ENCODE measurements at places on chromosomes 12 and 14.
A peak's percentile ranks its signal among the peaks of the same experiment; 100 is the strongest.

DNA sequence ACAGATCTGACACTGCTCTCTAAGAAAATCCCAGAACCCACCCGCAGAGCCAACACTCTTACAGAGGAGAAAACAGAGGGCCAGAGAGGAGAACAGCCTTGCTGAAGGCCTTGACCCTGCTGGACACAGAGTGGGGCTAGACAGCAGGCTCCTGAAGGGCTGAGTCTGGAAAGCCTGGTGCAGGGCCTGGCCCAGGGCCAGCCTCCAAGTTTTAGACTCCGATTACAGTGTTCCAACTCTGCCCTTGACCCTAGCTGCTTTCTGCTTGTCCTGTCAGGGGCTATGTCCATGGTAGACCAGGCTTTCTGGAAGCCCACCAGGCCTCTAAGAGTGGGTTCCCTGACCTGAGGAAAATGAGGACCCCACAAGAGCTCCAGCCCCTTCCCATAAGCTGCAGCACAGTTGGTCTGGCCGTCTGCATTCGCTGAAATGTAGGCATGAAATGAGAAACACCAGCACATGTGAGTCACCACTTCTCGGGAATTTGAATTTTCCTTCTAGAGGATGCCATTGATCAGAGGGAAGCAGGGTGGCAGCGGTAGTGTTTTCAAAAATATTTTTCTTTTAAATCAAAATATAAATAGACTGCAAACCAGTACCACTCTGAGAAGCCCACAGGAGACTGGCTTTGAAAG is 154.4 kb downstream of the CALM1 start:
- DNase-seq, result peak; percentile 74

GRCh38 chr14:34604995-34605394 is 25.0 kb downstream of the SNX6 start:
- DNase-seq, result peak; percentile 72

- DNase-seq, result no peak
Measured at GRCh38 chr12:47954058-47954457, 9.3 kb upstream of the TMEM106C start.

DNA sequence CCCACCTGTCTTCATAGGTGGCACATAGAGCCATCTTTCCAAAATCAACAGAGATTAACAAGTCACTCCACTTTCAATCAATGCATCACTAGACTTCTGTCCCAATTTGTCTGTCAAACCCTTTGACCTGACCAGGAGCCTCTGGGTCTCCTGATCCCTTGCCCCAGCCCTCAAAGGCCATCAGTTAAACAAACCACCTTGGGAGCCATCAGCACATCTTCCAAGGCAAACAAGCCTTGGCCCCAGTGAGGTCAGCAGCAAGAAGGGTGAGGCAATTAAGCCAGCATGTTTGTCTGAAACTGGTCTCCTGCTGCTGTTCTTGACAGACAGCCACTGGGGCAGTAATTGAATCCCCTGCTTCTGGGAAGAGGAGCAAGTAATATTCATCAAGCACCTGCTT is 742.8 kb upstream of the TBX3 start:
- no peak for DNase-seq

DNA sequence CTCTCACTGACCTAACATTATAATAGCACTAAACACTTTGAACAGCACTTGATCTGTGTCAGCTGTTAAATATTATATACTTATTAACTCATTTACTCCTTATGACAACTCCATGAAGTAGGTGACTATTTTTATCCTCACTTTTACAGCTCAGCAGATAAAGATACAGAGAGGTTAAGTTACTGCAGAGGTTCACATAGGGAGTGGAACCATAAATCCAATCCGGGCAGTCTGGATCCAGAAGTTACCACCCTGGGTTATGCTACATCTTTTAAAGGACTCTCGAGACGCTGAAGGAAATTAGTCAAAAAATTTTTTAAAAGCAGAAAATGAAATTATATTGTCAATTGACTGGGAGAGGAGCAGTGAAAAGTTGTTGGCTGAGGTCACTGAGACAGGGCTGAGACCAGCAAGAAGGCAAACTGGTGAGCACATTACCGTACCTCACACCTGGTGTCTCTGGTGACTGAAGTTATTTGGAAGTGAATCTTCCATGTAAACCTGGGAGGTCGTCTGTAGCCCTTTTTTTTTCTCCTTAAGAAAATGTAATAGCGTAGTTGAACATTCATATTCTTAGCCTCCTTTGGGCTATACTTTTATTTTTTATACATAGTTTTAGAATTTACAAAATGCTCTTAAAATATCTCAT is 1.2 kb upstream of the RIMKLB start:
- DNase-seq, result no peak

DNA sequence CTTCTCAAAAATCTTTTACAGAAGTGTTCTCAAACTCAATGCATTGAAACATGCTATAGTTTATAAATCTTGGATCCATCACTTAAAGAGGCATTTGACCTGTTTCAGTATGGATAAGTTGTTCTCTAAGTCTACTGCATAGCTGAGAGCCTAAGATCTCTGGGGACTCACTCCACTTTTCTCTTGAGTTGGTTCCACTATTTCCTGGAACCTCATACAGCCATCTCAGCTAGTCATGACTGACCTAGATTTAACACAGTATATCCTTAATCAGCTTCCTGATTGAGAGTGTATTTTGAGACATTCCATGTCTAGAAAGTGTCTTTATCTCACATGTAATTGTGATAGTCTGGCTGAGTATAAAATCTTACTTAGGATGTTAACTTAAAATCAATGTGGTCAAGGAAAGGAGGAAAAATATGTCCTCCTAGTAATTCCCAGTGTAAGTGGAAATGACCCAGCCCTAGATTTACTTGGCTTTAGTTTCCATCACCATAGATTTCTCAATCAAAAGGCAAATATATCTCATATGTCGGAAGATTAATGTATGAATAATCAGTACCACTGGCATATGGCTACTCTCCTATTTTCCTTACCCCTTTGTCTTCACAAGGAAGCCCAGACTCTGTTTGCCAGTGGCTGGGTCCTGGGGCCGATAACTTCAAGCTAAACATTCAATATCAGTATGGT is 61.9 kb downstream of the KICS2 start:
- peak; percentile 42 for DNase-seq

- peak; percentile 65 for DNase-seq
Measured at GRCh38 chr12:122022393-122023338, 982 bp downstream of the BCL7A start.

DNA sequence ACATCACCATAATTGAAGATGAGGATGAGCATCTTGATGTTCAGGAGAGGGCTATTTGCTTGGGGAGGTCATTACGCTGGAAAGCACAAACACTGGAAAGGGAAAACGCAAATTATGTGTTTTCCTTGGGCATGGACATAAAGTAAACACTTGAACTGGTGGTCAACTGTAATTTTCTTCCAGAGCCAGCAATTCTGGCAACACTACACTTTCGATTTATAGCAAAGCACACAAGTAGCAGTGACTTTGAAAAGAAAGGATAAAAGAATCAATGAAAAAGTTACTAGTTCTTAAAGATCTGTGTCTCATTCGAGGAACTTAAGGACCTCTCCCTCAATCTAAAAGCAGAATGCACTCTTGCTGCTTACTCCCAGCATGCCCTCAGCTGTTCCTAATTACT is 2.2 kb downstream of the CLEC14A start:
- no peak for DNase-seq

- DNase-seq, result peak; percentile 34
Measured at GRCh38 chr14:52918486-52918885, 32.4 kb downstream of the FERMT2 start.

- no peak for DNase-seq
Measured at GRCh38 chr14:81476816-81477215, 56.8 kb downstream of the SEL1L start.

DNA sequence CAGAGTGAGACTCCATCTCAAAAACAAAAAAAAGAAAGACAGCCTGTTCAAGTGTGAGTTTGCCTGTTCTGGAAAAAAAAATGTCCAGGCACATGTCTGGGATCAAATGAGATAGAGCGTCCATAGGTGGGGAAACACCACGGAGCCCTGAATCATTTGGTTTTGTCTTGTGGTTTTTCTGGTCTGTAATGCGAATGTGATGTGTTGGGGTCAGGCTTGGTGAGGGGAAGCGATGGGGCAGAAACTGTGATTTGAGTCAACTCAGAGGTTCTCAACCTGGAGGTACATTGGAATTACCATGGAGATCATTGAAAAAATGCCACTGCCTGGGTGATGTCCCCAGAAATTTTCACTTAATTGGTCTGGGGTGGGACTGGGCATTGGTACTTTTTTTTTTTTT is 183.9 kb upstream of the PWP1 start:
- DNase-seq, result no peak

DNA sequence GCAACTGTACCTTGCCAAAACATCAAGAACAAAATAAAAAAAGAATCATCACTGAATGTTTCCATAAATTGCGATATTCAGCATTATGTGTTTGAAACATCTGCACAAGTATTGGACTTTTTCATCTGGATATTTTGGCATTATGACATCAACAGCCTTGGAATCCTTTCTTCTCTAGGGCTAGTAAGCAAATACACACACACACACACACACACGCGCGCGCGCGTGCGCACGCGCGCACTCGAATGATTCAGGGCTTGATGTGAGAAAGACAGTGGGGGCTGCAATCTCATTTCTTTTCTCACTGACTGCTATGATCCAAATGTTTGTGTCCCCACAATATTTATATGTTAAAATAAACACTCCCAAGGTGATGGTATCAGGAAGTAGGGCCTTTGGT is 90.0 kb upstream of the SLC38A4 start:
- DNase-seq, result no peak

DNA sequence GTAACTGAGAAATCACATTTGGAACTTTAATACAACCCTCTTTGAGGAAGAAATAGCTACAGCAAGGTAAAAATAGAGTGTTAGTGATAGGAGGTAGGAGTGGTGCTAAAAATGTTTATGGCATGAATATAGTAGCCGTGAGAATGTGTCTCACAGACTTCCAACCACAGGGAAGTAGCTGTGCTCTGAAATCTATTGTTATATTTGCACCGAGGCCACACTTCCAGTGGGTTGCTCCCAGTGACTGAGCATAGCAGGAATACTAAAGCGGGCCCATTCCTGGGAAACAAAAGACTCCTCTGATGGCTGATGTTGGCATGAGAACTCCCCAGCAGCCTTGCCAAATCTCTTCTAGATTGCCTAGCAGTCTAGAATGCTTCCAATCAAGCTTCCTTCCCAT is 174.1 kb upstream of the PLXNC1 start:
- DNase-seq, result no peak

DNA sequence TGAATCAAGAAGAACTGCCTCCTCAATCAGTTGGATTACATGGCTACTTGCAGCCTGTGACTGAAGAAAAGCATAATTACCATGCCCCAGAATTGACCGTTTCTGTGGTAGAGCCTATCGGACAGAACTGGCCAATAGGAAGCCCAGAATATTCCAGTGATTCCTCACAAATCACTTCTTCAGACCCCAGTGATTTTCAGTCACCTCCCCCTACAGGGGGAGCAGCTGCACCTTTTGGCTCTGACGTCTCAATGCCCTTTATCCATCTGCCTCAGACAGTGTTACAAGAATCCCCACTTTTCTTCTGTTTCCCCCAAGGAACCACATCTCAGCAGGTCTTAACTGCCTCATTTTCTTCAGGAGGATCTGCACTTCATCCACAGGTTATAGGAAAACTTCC is 80.8 kb downstream of the RAD52 start:
- DNase-seq, result no peak

GRCh38 chr12:50110127-50110761 is 1.8 kb upstream of the COX14 start:
- DNase-seq, result no peak

GRCh38 chr14:56585461-56586084 is 6.0 kb downstream of the TMEM260 start:
- no peak for DNase-seq

- DNase-seq, result no peak
Measured at GRCh38 chr14:77343662-77344061, 22.8 kb downstream of the GSTZ1 start.

DNA sequence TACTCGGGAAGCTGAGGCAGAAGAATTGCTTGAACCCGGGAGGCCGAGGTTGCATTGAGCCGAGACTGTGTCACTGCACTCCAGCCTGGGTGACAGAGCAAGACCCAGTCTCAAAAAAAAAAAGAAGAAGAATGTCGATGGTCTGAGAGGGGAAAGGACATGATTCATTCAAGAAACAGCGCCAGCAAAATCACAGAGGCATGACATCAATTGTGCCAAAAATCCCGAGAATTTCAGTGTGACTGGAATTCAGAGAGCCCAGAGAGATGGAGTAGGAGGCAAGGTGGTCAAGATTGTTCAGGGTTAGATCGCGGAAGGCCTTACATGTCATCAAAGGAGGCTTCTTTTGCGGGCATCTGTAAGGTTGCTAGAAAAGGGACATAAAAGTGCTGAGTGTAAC is 483.3 kb downstream of the VRK1 start:
- no peak for DNase-seq

DNA sequence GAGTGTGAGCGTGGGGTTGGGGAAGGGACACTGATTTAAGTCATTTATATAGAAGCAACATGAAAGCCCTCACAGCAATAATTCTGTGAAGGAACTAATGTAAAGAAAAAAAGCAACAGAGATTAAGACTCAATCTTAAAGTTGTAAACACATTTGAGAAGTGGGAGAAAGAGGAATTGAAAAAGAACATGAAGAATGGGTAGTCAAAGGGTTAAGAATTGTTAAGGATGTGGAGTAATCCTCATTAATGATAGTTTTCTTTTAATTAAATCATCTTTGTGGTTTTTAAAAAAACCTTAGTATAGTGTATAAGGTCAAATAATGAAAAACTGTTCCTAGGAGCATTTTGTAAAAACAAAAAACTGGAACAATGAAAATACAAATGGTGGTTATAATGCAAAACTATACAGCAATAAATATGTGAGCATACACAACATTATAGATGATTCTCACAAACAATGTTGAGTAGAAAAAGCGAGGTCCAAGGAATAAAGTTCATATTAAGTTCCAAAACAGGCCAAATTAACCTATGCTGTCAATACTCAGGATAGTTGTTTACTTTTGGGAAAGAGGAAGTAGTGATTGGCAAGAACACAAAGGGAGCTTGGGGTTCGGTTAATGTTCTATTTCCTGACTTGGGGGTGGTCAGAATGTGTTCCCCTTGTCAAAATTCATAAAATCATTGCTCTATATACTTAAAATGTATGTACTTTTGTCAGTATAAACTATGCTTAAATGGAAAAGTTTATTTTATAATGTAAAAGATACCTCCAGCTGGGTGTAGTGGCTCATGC is 120.4 kb upstream of the ATF7IP start:
- no peak for DNase-seq

DNA sequence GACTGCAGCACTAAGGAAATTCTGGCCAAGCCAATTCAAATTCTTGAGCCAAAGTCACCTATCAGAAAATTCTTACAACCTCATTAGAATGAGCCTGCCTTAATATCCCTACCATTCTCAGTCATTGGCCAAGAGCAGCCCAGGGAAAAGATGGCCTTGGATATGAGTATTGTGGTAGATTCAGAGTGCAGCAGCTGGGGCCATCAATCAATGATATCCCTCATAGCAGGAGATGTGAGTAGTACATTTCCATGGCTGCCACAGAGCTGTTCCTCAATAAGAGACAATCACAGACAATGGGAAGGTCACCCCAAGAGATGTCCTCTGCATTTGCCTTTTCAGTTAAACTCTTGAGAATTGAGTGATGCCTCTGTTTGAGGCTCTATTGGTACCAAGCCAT is 161.6 kb downstream of the DYRK2 start:
- DNase-seq, result no peak

All from adipocyte (in vitro differentiated cells).